ENCODE measurements at places on chromosomes 1 and 21. TPM values are rescaled to one million over a fixed set of nuclear protein-coding genes. Genes with fewer than 3 reads are reported as not detected.

DMBX1 gene
- polyA plus RNA-seq, result not detected

CBR3 gene
- 32.8 TPM for polyA plus RNA-seq

TTLL7 gene
- 4.1 TPM for polyA plus RNA-seq

LINGO4 gene
- 0.06 TPM for polyA plus RNA-seq

EXOSC10 gene
- 23.2 TPM for polyA plus RNA-seq

All from stomach (tissue), 19 donors.